ENCODE measurements at places on chromosomes 3 and 15. TPM values are rescaled to one million over a fixed set of nuclear protein-coding genes. Genes with fewer than 3 reads are reported as not detected.

The FAM81A gene
- total RNA-seq, result 1.8 TPM

The ZCWPW2 gene
- 0.80 TPM for total RNA-seq

DNA sequence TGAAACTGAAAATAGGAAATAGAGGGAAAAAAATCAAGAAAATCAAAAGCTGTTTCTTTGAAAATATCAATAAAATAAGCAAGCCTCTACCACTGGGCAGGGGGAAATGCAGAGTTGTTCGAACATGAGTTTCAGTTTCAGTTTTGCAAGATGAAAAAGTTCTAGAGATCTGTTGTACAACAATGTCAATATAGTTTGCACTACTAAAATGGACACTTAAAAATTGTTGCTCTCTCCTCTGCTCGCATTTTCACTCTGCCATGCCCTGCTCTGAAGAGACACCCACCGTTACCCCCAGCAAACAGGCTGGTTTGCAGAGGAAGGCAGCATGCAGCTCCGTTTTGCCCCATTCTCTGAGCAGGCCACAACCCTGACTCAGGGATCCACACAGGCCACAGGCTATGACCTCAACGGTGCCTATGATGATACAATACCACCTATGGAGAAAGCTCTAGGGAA is 64.5 kb downstream of the ZNF148 start:
- H3K27me3 ChIP-seq, result no peaks in the 10 kb centered on the region
- no peak overlapping the region for H3K27ac ChIP-seq
- no peak for DNase-seq
- H3K4me3 ChIP-seq, result no peak overlapping the region

- no peak overlapping the region for H3K27ac ChIP-seq
- H3K4me1 ChIP-seq, result no peaks in the 10 kb centered on the region
- no peaks in the 10 kb centered on the region for H3K36me3 ChIP-seq
- no peak for DNase-seq
Observed at GRCh38 chr3:111352585-111352984, 189.4 kb upstream of the CD96 start.

GRCh38 chr15:48120745-48121144 is at the start of gene SLC24A5:
TSS of gene SLC24A5 (plus strand) at chr15:48120990. CDS start at chr15:48121045, 55 bp downstream.
- H3K4me3 ChIP-seq, result no peak within 1 kb of the TSS
- H3K4me1 ChIP-seq, result no peaks in the 10 kb centered on the region
- no peaks in the 10 kb centered on the region for H3K27me3 ChIP-seq
- no peaks in the 10 kb centered on the region for H3K36me3 ChIP-seq
- H3K27ac ChIP-seq, result no peak within 1 kb of the TSS
- DNase-seq, result no peak

- no peak overlapping the region for H3K27ac ChIP-seq
- no peaks in the 10 kb centered on the region for H3K4me1 ChIP-seq
- no peak overlapping the region for H3K4me3 ChIP-seq
- DNase-seq, result no peak
- H3K27me3 ChIP-seq, result no peaks in the 10 kb centered on the region
- H3K36me3 ChIP-seq, result no peaks in the 10 kb centered on the region
Observed at GRCh38 chr3:14845180-14845579, 26.4 kb downstream of the FGD5 start.

GRCh38 chr3:170699158-170700053 is 113.5 kb upstream of the SLC7A14 start:
- no peaks in the 10 kb centered on the region for H3K4me1 ChIP-seq
- H3K4me3 ChIP-seq, result no peak overlapping the region
- H3K36me3 ChIP-seq, result no peaks in the 10 kb centered on the region
- no peak for DNase-seq

DNA sequence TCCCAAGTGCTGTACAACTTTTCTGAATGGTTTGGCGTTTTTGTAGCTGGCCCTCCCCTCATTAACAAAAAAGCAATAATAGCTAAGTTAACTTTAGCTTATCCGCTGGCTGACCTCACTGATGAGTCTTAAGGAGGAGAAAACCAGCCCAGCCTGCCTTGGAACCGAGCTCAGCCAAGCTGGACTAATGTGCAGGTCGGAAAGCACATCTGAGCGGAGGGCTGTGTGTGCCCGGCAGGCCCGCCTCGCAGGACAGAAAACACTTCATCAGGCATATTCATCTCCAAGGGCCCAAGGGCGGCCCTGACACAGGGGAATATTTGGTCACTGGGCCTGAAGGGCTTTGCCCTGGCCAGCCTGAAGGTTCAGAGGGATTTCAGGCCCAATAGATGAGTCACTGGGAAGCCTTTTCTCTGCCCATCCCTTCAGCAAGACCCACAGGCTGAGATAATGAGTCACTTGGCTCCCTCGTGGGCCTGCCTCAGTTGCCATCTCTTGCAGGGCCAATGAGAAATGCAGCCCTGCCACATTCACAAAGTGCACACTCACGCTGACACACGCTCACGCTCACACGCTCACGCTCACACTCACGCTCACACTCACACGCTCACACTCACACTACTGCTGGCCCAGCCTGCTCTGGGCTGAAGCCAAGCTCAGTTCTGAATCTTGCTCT is 75.1 kb downstream of the SLC12A8 start:
- H3K27ac ChIP-seq, result no peak overlapping the region
- no peak for DNase-seq
- no peaks in the 10 kb centered on the region for H3K27me3 ChIP-seq
- H3K4me3 ChIP-seq, result no peak overlapping the region

GRCh38 chr3:54279005-54279583 is 156.7 kb downstream of the CACNA2D3 start:
- no peak overlapping the region for H3K27ac ChIP-seq
- H3K4me1 ChIP-seq, result no peaks in the 10 kb centered on the region

- DNase-seq, result no peak
- H3K4me1 ChIP-seq, result no peaks in the 10 kb centered on the region
- no peaks in the 10 kb centered on the region for H3K36me3 ChIP-seq
Observed at GRCh38 chr3:180375831-180376230, 226.1 kb upstream of the TTC14 start.

- no peak for DNase-seq
- no peaks in the 10 kb centered on the region for H3K27me3 ChIP-seq
- H3K27ac ChIP-seq, result no peak overlapping the region
- H3K36me3 ChIP-seq, result no peaks in the 10 kb centered on the region
- H3K4me1 ChIP-seq, result no peaks in the 10 kb centered on the region
Observed at GRCh38 chr3:140219923-140220452, 285.0 kb downstream of the CLSTN2 start.

DNA sequence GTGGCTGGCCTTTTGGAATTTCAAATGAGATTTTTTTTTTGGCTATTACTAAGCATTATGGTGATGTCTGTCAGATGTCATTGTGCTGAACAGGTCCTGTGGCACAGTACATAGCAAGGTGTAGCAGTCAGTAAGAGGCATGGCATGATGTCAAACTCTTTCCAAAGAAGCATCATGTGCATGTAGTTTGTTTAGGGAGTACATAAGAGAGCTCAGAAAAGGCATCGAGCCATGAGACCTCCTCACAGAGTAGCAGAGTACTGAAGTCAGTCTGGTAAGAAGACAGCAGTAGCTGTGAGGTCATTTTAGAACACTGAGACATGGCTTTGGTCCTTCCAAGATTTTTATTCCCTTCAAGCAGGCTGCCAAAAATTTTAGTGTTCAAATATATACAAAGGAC is 134.9 kb upstream of the SPRED1 start:
- no peak for DNase-seq
- H3K4me3 ChIP-seq, result no peak overlapping the region
- no peaks in the 10 kb centered on the region for H3K4me1 ChIP-seq
- no peaks in the 10 kb centered on the region for H3K27me3 ChIP-seq
- no peaks in the 10 kb centered on the region for H3K36me3 ChIP-seq

All from prostate gland (tissue), 2 donors.